ENCODE measurements at places on chromosomes 5 and 9.
A peak's percentile ranks its signal among the peaks of the same experiment; 100 is the strongest.

DNA sequence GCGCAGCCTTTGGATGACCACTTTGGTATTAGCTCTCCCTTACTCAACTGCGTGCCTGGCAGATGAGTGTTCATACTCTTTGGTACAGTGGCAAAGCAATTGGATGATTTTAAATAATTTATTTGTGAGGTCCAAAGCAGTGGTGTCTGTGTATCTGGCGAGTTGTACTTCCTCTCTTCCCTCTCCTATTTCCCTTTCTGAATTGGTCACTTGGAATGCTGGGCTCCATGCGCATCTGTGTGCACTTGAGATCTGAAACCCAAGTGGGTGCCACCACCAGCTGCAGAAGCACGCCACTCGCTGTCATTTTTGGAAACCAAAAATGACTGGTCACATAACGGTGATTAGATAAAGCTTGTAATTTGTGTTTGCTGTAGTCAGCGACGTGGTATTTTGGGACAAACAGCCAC is 386.0 kb upstream of the KLF4 start:
- no peak for DNase-seq

- no peak for DNase-seq
These were observed 1035.1 kb downstream of the DTWD2 start for GRCh38 chr5:117953272-117953671.

DNA sequence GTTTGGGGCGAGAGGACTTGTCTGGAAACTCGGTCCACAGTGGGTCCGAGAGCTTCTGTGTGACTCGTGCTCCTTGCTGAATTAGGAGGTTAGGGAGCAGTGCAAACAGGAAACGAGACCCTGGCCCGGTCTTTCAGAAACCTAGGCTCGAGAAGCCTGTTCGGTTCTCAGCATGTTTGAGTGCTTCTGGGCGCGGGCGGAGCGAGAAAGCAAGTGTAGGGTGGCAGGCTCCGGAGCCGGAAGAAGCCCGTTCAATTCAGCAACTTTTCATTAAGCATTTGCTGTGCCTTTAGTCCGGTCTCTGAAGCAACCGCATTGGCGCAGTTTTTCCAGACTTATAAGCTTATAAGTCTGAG is 547 bp downstream of the CLTA start:
- DNase-seq, result peak; percentile 32

DNA sequence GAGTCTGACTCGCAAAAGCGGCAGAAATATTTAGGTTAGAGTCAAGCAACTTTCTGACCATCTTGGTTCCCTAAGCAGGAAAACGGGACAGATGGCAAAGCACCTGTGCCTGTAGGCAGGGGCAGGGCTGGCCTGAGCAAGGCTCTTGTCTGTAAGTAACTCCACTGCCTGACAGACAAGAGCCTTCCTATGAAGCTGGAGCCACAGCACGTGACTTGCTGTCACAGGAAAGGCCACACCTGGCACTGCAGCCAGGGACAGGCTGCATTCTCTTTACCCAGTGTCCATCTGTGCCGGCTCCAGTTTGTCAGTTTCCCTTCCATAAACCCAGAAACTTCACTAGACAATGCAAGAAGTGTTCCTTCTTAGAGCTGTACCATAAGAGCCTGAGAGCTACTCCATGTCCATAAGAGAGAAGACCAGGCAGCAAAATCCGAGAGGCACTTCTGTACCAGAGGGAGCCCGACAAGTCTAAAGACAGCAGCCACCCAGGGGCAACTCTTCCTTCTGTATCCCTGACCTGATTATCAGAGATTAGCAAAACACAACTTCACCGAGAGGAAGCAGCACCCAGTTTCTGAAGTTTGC is 78.1 kb downstream of the GPR21 start:
- no peak for DNase-seq

GRCh38 chr5:37184748-37185364 is 64.3 kb downstream of the CPLANE1 start:
- DNase-seq, result no peak

- DNase-seq, result no peak
These were observed 216.3 kb downstream of the COMMD10 start for GRCh38 chr5:116301110-116301509.
